ENCODE measurements at places on chromosomes 7 and 10. TPM values are rescaled to one million over a fixed set of nuclear protein-coding genes. Genes with fewer than 3 reads are reported as not detected.

- no peaks in the 10 kb centered on the region for H3K4me1 ChIP-seq
- H3K36me3 ChIP-seq: no peaks in the 10 kb centered on the region
- no peak for DNase-seq
- H3K27me3 ChIP-seq: no peaks in the 10 kb centered on the region
- H3K27ac ChIP-seq: no peak overlapping the region
These were observed 60.7 kb downstream of the ZRANB1 start for GRCh38 chr10:125002423-125003145.

- no peaks in the 10 kb centered on the region for H3K27me3 ChIP-seq
- DNase-seq: no peak
- H3K4me1 ChIP-seq: no peaks in the 10 kb centered on the region
- H3K36me3 ChIP-seq: no peaks in the 10 kb centered on the region
- no peak overlapping the region for H3K27ac ChIP-seq
These were observed 458.8 kb upstream of the GHITM start for GRCh38 chr10:83680470-83680891.

Gene SYT15B
- total RNA-seq: 0.18 TPM

Gene ELN
- total RNA-seq: 0.20 TPM

Gene LIPN
- not detected for total RNA-seq

GRCh38 chr10:91924212-91925021, 847 bp downstream of the BTAF1 start:
- peaks cover 25% of the 10 kb centered on the region for H3K36me3 ChIP-seq
- peak overlapping the region; percentile 98 for H3K27ac ChIP-seq
- H3K4me1 ChIP-seq: peaks cover 3% of the 10 kb centered on the region
- DNase-seq: no peak
- no peaks in the 10 kb centered on the region for H3K27me3 ChIP-seq

Gene PSD
- total RNA-seq: 1.7 TPM

DNA sequence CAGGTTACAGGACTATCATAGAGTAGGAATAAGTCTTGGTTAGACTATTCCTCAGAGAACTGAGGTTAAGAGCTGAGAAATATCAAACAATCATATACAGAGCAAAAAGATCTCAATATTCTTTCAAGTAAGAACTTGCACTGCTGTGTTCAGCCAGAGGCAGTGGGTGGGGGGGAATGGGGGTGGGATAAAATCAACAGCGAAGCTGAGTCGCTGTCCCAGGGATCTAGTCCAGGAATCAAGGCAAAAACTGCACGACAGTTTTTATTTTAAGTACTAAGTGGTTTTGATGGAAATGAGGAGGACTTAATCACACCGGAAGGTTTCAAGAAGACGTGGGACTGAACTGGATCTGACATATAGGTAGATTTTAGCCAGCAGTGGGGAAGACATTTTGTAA, 159.1 kb downstream of the SRPK2 start:
- H3K27ac ChIP-seq: no peak overlapping the region
- H3K4me1 ChIP-seq: peaks cover 13% of the 10 kb centered on the region
- no peak overlapping the region for H3K4me3 ChIP-seq
- DNase-seq: no peak

DNA sequence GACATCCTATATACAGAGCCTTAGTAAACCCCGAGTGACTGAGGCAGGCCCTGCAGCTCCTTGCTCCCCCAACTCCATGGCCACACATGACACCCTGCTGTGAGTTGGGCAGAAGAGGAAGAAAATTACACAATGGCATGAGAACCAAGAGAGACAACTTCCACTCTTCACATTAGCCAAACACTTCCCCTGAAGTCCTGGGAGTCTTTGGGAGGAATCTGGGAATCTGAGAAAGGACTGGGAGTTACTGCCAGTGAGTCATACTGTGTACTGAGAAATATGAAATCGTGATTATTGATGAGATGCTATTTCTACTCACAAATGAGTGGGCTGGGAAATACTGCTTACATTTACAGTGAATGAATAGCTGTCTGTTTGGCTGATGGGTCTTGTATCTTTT, 116.6 kb downstream of the SPAG6 start:
- H3K4me1 ChIP-seq: peaks cover 11% of the 10 kb centered on the region
- no peak for DNase-seq
- H3K27ac ChIP-seq: no peak overlapping the region
- H3K4me3 ChIP-seq: no peak overlapping the region
- no peaks in the 10 kb centered on the region for H3K27me3 ChIP-seq
- no peaks in the 10 kb centered on the region for H3K36me3 ChIP-seq
